ENCODE measurements at places on chromosomes 1 and 21. TPM values are rescaled to one million over a fixed set of nuclear protein-coding genes. Genes with fewer than 3 reads are reported as not detected.
A peak's percentile ranks its signal among the peaks of the same experiment; 100 is the strongest.

- no peak for DNase-seq
Measured at GRCh38 chr1:74197255-74197654, 721 bp downstream of the LRRIQ3 start.

KIF21B gene
- total RNA-seq = 101 TPM

- no peak for DNase-seq
Measured at GRCh38 chr1:215786997-215787396, 219.9 kb downstream of the KCTD3 start.

CYP4A11 gene
- not detected for total RNA-seq

GRCh38 chr21:24163539-24163938, 1443.7 kb downstream of the MRPL39 start:
- DNase-seq = no peak

GRCh38 chr1:238252033-238252802, 361.5 kb upstream of the ZP4 start:
- DNase-seq = peak; percentile 26

- no peak for DNase-seq
Measured at GRCh38 chr1:157695417-157695816, 5.2 kb downstream of the FCRL3 start.

DNA sequence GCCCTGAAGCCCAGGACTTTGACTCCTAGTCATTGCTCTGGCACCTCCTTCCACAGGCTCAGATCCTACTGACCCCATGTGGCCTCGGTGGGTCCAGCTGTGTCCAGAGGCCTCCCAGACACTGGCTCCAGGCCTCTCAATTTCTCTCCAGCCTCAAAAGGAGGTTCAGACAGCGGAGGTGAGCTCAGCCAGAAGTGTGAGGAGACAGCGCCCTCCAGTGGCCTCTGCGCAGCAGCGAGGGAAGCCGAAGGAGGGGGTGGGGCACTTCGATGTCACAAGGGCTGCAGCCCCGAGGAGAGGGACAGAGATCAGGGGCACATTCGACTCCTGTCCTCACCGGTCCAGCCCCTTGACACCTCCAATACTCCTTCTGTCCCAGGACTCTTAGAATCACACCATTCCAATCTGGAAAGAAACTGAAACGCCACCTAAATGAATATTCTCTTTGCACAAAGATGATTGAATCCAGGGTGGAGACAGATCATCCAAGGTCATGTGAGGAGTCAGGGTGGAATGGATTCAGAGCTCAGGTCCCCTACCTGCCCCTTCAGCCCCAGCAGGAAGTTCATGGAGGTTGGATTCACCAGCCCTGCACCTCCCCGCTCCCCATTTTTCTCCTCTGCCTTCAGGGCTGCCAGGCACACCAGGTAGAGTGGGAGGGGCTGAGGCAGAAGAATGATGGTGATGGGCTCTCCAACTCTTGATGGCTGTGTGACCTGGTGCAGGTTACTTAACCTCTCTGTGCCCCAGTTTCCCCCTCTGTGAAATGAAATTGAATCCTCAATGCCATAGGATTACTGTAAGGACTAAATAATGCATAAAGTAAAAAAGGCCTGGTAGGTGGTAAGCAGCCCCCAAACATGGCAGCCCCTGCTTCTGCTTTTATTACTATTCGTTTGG, 34.8 kb upstream of the ZBTB40 start:
- peak; percentile 82 for DNase-seq

GRCh38 chr21:27104846-27105431, 138.1 kb upstream of the ADAMTS5 start:
- DNase-seq = no peak

DNA sequence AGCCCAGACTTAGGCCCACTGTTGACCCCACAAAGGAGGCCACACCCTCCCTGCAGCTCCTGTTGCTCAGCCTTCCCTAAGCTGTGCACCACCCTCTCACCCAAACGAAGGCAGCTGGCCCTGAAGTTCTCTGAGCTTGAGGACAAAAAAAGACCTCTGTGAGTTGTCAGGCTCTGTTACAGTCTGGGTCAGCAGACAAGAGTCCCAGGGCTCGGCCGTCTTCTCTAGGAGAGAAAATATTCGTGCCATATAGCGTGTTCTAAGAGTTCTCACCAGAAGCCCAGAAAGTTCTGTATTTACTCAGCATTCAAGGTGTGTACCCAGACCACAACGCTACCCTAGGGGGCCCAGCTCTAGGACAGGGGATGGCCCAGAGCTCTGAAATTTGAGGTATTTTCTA, 25.5 kb upstream of the LYST start:
- no peak for DNase-seq

DNA sequence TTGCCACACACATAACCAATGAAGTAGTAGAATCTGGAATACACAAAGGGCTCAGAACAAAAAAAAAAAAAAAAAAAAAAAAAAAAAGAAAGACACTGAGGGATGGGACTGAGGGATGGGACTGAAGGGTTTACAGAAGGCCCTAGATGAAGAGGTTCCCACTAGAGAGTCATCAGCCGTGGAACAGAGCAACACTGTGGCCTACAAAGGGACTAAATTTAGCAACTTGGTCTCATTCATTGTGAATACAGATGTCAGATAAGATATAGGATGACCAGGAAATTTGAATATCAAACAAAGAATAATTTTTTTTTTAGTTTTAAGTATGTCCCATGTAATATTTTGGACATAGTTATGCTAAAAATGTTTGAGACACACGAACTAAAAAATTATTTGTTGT, 62.1 kb downstream of the GLUL start:
- DNase-seq = no peak

PLPPR5 gene
- not detected for total RNA-seq

DNA sequence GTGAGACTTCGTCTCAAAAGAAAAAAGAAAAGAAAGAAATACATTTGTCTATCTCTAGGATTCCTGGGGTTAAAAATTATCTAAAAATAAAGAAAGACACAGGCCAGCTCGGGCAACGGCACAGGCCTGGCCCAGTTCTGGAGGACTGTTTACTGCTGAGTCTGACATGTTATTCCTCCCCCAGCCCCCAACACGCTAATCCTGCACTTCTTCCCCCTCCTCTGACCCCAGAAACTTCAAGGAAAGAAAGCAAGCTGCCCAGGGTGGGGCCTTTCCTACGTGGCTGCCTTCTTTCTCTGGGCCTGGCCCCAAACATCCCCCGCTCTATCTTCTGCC, 40.0 kb downstream of the ACOT7 start:
- DNase-seq = no peak

GRCh38 chr1:203197625-203198024, 11.1 kb upstream of the CHI3L1 start:
- no peak for DNase-seq

Data from activated T-cell treated with anti-CD3 and anti-CD28 coated beads, Interleukin-2, amount 50 U/mL, for 72 hours (primary cell).